ENCODE measurements at places on chromosomes 1 and 21. TPM values are rescaled to one million over a fixed set of nuclear protein-coding genes. Genes with fewer than 3 reads are reported as not detected.

DNA sequence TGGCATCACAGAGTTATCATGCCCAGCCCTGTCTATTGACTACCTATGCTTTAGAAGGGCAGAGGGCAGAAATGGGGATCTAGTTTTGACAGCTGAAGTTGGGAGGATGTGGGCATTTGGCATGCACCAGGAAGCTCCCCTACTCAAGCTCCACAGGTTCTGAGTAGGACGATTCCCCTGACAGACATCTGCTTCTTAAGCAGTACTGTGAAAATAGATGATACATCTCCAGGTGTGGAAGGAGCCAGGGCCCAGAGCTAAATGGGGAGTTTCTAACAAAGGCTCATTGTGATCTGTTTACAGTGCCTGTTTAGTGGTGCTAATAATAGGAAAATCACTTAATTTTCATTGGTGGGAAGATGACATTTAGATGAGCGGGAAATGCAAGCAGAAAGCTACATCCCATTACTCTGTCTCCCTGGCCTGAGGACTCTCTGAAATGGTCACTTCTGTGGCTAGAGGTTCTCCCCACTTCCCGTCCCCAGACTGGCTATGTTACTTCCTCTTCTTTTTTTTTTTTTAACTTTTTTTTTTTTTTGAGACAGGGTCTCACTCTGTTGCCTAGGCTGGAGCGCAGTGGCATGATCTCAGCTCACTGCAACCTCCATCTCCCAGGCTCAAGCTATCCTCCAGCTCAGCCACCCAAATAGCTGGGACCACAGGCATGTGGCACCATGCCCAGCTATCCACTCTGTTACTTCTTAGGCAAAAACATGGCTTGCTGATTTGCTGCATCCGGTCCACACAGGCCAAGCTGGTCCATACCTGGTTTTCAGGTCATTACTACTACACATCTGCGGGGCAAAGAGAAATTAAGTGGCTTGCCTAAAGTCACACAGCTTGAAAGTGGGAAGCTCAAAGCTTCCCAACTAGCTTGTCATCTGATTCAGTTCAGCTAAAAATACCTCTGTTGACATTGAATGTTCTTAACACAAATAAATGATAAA lies 23.2 kb upstream of the CNIH3 start:
- DNase-seq: peak; percentile 80

DNA sequence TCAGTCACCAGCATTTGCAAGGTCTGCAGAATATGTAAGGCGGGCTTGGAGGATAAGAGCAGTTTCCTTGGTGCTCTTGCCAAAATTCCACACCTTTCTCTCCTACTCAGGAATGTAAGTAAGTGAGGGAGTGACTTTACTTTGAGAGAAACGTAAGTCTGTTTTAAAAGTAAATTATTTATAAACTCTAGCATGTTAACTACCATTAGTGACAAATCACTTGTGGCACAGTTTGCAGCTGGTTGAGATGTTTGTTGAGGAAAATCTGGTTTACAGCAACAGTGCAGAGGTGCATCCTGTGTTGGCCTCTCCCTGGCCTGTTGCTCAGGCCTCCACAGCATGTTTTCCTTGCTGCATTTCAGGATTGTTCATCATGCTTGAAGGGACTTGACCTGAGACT lies 8.5 kb downstream of the CGN start:
- no peak for DNase-seq

DNA sequence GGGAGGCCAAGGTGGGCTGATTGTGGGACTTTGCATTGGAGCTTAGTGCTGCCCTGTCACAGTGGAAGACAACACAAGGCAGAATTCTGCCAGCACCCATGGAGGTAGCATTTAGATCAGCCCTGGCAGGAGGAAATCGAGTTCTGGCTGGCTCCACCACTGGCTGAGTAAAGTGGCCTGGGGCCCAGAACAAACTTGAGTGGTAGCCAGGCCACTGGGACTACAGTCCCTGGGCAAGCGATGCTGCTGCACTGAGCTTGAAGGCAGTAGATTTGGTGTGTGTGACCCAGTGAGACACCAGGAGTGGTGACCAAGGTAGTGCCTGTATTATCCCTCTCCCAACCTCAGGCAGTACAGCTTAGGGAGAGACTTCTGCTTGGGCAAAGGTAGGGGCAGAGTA lies 22.5 kb upstream of the UHMK1 start:
- DNase-seq: peak; percentile 79

DNA sequence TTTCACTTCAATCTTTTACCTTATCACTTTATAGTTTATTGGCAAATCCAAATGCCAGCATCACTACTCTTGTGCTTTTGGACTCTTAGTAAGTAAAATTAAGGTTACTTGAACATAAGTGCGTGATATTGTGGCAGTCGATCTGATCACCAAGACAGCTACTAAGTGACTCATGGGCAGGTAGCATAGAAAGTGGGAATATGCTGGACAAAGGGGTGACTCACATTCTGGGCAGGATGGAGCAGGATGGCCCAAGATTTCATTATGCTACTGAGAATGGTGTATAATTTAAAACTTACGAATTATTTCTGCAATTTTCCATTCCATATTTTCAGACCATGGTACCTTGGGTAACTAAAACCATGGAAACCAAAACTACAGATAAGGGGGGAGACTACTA lies 120.2 kb downstream of the ROR1 start:
- DNase-seq: no peak

- DNase-seq: no peak
These were observed 5.1 kb upstream of the LAMB3 start for GRCh38 chr1:209657140-209657879.

GRCh38 chr1:63960326-63960725 lies 186.5 kb downstream of the ROR1 start:
- no peak for DNase-seq

DNA sequence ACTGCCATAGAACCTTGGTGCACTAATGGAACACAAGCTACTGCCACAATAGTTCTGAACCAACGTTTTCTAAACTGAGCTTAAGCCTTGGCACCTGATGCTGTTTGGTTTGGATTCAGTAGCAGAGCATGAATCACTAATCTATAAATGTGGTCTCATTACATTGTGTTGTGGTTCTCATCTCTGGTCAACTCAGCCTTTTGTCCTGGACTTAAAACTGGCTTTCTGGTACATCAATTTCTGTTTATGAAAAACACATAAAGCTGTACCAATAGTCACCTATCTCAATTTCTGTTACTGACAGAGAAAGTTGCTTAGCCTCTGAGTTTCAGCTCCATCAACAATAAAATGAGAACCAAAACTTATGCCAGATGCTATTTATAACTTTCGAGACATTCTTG lies 197.5 kb upstream of the KIAA0040 start:
- DNase-seq: peak; percentile 54

DNA sequence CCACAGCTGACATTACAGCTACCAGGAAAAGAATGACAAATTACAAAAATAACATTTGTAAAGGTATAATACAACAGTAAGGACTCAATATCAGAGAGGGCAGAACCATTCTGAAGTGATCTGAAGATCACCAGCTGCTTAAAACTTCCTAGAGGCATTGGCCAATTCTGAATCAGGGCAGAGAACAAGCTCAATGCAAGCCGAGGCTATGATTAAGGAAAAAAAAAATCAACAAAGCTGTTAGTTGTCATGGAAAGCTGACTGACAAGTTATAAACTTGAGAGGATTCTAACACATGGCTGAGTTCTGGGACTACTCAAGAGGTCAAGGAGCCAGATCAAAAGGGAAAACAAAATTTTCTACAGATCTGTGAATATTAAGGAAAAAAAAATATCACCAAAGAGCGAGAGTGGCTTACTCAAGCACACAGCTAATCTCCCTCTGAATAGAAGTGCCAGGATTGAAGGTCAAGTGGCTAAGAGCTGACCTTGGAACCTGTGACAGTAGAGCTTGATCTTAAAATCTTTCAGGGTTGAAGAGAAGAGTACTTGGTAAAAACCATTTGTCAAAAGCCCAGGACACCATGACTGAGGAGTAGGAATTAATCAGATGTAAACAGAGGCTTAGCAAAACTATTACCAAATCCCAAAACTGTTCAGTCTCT lies 383.4 kb downstream of the USP25 start:
- no peak for DNase-seq

- DNase-seq: peak; percentile 98
These were observed 22.3 kb upstream of the TMEM222 start for GRCh38 chr1:27299385-27300271.

Gene SELL
- 1.5 TPM for total RNA-seq

- no peak for DNase-seq
These were observed 60.9 kb upstream of the S1PR1 start for GRCh38 chr1:101175886-101176285.

Gene MPZL1
- 126 TPM for total RNA-seq

DNA sequence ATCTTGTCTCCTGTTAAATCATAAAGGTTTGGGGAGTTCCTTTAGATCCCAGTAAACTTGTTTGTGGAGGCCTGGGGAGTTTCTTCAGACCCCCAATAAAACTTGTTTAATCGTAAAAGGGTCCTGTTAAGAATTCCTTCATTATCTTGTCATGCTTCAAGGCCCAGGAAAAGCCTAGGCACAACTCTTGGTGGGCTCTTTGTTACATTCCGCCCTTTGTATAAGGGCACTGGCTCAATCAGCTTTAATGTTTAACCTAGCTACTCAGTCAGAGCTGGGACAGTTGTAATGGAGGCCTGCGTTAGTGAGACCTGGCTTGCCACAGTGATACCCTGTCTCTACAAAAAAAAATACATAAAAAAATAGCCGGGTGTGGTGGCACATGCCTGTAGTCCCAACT lies 77.2 kb downstream of the MPZL1 start:
- no peak for DNase-seq

DNA sequence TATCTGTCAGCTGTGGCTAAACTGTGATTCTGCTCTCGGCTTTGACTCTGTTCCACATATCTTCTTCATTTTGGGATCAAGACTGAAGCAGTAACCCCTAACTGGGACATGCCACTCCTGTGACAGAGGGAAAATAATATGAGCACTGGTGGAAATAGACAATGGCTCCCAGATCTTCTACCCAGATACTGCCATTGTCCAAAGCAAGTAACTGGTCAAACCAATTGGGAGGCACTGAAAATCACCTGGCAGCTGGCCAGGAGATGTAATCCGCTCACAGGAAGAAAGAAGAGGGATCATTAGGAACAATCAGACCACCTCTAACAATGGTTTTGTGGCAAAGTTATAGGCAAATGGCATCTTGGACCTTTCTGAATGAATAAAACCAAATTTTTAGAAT lies 10.7 kb downstream of the SNX7 start:
- DNase-seq: no peak

GRCh38 chr1:228219962-228220780 lies 12.3 kb downstream of the OBSCN start:
- no peak for DNase-seq

- peak; percentile 71 for DNase-seq
These were observed 7.0 kb upstream of the IGSF21 start for GRCh38 chr1:18100491-18101063.

DNA sequence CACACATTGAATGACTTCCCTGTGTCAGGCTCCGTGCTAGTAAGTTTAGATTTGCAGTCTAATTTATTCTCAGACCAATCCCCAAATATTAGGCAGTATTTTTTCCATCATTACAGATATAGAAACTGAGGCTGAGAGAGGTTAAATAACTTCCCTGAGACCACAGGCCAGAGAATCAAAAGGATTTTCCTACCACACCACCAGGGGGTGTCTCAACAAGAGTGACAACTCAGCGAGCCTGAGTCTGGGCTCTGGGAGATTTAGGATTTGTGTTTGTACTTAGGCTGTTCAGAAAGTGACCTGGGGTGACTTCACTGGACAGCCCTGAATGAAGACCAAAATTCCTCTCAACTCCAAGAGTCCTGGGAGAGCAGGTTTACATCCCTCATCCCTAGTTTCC lies 13.3 kb upstream of the LCE5A start:
- peak; percentile 17 for DNase-seq

DNA sequence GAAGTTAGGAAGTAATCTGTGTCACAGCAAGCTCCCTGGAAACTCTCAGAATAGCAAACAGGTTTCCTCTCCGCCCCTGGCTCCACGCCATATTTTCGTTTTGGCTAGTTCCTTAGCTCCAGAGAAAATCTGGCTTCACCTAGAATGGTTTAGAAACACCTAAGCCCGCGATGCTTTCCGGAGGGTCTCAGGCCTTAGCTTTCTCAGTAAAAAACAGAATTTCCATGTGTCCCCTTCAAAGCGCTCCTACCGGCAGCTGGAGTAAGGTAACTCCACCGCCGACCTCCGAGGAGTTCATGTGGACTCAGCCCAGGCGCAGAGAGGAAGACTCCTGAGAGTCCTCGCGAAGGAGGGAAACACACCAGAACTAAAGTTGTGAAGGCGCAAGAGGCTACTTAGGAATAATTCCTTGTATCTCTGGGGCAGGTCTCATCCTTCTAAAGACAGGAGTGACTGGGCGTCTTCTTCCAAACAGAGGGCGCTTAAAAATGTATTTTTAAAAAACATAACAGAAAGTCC lies 406 bp downstream of the KIAA0040 start:
- no peak for DNase-seq

Gene TFF1
- total RNA-seq: not detected

Gene SHISAL2A
- total RNA-seq: not detected

Gene PTGER3
- total RNA-seq: not detected

DNA sequence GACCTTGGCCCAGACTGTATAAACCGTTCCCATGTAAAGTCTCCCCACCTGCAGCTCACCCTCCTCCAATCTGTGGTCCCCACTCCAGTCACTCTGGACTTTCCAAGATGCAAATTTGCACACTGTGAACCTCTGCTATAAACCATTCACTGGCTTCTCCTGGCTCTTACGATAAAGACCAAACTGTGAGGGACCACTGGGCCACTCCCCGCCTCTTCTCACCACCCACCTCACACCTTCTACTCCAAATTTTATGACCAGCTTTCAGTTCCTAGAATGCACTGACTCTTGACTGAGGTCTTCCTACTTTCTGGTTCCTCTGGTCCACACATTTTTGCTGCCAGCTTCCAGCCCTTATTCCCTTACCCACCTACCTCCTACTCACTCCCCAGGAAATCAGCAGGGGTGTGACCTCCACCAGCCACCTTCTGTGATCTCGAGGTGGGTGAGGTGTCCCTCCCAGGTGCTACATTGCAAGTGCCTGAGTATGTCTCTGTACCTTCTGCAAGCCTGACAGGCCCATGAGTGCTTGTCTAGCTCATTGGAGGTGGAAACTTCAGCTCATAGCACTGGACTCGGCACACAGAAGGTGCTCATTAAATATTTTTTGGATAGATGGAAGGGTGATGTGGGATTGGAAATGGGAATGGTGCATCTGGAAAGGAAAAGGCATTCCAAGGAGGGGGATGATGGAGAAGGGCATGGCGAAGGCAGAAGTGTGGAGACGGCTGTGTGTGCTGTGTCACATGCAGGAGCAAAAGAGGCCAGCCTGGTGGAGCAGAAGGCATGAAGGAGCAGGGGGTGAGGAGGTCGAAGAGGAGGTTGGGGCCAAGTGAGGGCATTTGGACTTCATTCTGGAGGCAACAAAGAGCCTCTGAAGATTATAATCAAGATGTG lies 15.6 kb upstream of the CSF1 start:
- no peak for DNase-seq
